HEK293T (cell line): ENCODE measurements at places on chromosomes 1 and 21.
A peak's percentile ranks its signal among the peaks of the same experiment; 100 is the strongest.

DNA sequence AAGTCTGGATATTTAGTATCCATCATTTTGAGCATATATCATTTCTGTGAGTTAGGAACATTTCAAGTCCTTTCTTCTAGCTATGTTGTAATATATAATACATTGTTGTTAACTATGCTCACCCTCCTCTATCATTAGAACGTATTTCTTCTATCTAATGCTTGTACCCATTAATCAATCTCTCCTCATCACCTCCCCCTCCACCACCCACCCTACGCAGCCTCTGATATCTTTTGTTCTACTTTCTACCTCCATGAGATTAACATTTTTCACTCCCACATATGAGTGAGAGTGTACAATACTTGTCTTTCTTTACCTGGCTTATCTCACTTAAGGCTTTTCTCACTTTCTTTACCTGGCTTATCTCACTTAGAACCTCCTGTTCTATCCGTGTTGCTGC, 156.2 kb downstream of the FMN2 start:
- no peak for DNase-seq

DNA sequence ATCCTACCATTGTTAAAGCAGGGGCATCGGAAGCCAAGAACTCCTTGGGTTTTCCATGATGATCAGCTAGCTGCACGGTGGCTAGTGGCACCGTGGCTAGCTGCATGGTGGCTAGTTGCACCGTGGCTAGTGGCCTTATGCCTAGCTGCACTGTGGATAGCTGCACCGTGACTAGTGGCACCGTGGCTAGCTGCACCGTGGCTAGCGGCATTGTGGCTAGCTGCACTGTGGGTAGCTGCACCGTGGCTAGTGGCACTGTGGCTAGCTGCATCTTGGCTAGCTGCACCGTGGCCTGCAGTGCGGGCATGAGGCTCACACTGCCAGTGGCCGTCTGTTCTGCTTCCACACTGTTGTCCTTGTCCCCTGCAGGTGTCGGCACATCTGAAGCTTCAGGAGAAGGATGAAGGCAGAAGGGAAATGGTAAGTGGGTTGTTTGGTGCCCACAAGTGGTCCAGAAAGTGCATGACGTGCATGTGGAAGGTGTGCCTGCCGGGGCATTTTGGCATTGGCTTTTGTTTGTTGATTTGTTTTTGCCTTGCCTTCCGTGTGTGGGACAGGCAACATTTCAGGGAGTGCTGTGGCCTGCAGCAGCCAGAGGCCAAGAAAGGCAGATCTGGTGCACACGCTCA, 38.6 kb downstream of the TFF3 start:
- DNase-seq = no peak

- DNase-seq = no peak
Observed at GRCh38 chr1:11845641-11846335, 1.8 kb downstream of the NPPA start.

GRCh38 chr1:226002667-226003501, 3.7 kb upstream of the SDE2 start:
- DNase-seq = peak; percentile 81

DNA sequence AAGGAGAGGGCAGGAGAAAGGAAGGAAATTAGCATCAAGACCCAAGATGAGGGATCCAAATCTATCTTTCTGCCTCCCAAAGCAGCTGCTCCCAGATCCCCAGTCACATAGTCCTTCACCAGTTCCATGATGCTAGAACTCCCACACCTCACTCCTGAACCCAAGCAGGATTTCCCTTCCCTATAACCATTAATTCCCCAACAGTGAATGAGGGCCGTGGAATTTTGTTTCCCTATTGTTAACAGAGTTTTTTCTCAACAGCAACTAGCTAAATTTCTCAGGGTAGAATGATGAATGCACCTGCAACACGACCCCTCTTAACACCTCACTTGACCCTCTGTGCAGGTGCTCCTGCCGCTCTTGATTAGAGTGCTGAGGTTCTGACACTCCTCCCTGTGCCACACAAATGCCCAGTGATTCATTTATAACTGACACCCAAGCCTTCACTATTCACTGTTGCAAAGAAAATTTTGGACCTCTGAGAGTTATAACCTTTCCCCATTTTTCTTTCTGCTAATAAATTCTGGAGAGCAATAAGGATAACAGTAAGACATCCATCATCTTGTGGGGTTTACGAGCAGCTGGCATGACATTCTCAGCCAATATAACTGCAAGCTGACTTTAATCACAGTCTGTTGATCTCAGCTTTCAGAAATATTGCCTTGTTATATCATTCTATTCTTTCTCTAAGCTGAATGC, 25.4 kb upstream of the NPL start:
- DNase-seq = no peak

- no peak for DNase-seq
Observed at GRCh38 chr1:7013833-7014639, 228.8 kb downstream of the CAMTA1 start.

- no peak for DNase-seq
Observed at GRCh38 chr1:37732111-37732780, 32.7 kb downstream of the EPHA10 start.

DNA sequence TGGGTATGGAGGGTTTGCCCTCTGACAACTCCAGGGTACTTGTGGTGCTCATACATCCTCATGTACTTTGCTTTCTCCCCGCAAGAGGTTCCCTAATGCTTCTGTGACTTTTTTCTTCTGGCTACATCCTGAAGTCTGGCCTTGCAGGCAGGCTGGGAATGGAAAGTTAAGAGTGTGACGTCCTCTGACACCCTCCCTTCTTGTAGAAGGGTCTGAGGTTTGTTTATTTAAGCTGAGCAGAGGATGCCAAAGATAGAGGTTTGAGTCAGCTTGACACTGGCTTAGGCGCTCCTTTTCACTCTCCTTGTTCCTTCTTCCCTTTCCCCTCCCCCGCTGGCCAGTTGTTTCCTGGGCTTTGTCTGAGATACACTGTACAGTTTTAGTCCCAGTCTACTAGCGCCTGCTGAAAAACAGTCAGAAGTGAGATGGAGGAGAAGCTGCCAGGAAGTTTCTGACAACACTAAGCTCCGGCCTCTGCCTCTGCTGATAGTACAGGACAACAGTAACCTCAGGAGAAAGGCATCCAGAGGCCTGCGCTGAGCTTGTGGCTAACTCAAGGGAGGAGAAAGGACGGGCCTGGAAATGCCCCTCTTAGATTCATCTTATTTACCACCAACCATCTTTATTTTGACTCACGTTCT, at the start of gene MACF1:
Gene MACF1, plus strand, starts transcription at position 255 of the 641 bp plus-strand sequence. Its CDS starts 328 bp downstream, at position 583.
- no peak for DNase-seq

- DNase-seq = no peak
Observed at GRCh38 chr1:98371764-98372163, 289.8 kb upstream of the SNX7 start.

DNA sequence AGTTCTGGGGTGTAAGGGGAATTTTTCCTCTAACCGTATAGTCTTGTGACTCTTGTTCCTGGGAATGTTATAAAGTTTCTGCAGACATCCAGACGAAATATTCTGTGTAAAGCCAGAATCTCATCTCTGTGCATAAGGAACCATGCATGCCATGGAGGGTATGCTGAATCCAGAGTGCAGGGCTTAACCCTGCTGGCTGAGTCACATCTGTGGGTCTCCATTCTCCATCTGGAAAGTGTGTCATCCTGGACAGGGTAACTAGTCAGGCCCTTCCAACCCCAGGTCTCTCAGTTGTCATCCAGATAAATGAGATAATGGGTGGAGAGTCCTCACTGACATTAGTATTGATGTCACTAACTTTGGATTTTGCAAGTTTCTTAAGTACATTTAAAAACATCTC, 48.8 kb downstream of the ATP5PO start:
- no peak for DNase-seq

GRCh38 chr1:113681596-113682337, 77.5 kb downstream of the PHTF1 start:
- no peak for DNase-seq

DNA sequence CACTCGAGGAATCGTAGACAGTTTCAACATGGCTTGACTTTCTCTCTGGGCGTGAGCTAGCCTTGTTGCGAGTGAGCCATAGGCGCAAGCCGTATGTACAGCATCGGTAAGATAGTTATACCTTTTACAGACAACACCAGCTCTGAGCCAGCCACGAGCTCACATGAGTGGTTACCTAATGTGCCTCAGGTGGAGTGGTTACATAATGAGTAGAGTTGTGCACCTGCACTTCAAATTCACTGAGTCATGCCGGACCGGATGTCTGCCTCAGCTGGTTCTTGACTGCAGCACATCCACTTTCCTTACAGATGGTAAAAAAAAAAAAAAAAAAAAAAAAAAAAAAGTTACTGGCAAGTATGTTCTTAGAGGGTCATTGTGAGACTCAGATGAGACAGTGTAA, 360.4 kb upstream of the NR5A2 start:
- DNase-seq = no peak

- DNase-seq = no peak
Observed at GRCh38 chr1:233844692-233845091, 59.8 kb upstream of the SLC35F3 start.

GRCh38 chr1:220137019-220137786, 43.3 kb downstream of the IARS2 start:
- no peak for DNase-seq

DNA sequence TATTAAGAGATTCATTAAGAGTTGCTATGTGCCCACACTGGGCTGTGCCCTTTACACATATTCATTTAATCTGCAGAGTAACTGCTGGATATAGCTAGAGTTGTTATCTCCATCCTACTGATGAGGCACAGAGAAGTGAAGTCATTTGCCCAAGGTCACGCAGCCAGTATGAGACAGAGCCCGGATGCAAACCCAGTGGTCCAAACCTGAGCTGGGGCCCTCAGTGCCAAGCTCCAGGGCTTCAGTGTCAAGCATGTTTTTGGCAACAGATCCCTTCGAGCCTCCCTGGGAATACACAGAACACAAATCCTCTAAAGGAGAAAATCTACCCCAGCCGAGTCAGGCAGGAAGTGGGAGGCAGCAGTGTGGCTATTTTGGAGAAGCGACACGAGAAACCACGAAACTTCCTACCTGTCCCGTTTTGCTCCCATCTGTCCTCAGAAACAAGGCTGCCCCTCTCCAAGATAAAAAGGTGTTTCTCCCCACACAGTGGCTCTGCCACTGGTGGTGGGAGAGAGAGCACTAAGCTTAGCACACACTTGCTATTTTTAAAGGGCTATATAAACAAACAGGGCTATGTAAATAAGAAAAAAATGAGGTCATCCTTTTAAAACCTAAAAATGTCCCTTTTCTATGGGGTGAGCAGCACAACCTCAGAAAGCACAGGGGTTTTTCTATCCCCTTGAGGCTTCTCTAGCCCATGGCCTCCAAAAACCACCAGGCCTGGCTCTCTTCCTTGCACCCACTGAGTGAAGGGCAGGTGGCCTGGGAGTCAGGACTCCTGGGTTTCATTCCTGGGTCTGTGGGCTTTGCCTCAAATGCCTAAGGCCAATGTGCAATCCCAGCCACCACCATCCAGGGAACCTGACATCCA, 138.6 kb upstream of the EDN2 start:
- no peak for DNase-seq

GRCh38 chr1:183180218-183180617, 5.8 kb upstream of the LAMC2 start:
- no peak for DNase-seq

- no peak for DNase-seq
Observed at GRCh38 chr1:76950306-76950705, 83.0 kb downstream of the ST6GALNAC5 start.

GRCh38 chr1:95438218-95438948, 204.4 kb downstream of the RWDD3 start:
- DNase-seq = no peak

- DNase-seq = no peak
Observed at GRCh38 chr1:17272646-17273045, 23.7 kb downstream of the PADI3 start.

DNA sequence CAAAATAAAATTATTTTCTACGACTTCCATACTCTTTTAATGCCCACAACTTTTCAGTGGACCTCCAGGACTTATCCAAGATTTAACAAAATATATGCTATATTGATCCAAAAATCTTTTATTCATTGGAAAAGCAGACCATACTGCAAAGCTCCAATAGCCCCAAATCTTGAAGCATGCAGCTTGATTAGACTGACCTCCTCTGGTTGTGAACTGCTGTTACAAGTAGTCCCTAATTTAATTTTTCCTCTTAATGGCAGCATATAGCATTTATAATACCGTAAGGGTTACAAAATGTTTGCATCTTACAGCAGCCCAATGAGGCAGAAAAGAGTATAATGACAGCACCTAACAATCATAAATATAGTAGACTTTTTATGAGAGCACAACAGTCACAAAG, 49.8 kb downstream of the TPR start:
- no peak for DNase-seq

GRCh38 chr1:208533746-208534598, 289.8 kb upstream of the PLXNA2 start:
- no peak for DNase-seq

- no peak for DNase-seq
Observed at GRCh38 chr1:167708940-167709389, 12.8 kb upstream of the MPZL1 start.

DNA sequence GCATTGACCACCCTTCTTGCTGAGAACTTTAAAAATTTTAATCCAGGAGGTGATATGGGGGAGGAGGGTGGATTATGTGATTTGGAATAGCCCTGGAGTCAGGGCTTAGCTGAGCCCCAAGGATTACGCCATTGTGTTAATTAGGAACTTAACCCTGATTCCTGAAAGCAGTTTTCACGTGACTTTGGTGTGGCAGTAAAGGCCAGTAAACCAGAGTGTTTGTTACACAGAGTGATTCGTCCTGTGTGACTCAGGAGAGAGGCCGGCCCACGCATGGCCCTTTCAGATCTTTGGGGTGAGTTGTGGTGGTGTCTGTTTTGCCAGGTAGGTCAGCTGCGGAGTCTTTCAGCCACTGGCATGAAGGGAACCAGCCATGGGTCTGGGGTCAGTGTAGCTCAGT, 107.6 kb downstream of the NOS1AP start:
- no peak for DNase-seq

- no peak for DNase-seq
Observed at GRCh38 chr1:16979475-16980327, 719 bp downstream of the MFAP2 start.

DNA sequence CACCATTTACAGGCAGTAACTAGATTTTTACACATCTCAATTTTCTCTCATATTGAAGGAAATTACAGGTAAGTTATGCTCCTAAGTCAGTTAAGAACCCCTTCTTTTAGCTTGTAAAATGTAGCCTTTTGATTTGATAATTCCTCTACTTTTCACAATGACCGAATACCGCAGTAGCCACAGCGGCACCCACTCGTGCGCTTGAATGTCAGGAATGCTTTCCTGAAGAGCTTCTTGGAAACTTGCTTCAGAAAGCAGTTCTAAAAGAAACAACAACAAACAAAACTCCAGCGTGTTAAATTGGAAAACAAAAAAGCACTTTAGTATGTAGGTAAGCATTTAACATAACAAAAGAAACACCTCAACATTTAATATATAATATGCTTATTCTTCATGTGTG, 9.9 kb upstream of the DNTTIP2 start:
- DNase-seq = no peak

- DNase-seq = no peak
Observed at GRCh38 chr21:41559658-41560631, 52.0 kb upstream of the TMPRSS2 start.
